ENCODE measurements at places on chromosomes 3 and 15. TPM values are rescaled to one million over a fixed set of nuclear protein-coding genes. Genes with fewer than 3 reads are reported as not detected.
A peak's percentile ranks its signal among the peaks of the same experiment; 100 is the strongest.

GRCh38 chr3:144650380-144650779 lies 678.8 kb downstream of the DIPK2A start:
- DNase-seq = no peak

DNA sequence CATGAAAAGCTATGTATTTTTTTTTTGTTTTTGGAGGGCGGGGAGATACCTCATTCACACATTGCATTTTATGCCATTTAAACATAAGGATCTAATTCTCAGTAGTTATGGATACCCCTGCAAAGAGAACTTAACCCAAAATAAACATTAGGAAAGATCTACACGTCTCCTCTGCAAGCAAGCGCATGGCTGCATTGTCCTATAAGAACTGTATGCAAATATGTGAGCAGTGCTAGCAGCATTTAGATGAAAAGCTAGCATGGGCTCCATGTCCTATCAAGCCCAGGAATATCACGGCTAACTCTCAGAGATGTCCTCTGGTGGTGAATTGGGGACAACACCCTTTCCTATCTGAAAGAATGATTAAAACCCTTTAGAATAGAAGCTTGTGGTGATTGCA lies 292.8 kb downstream of the MEX3B start:
- DNase-seq = no peak

DNA sequence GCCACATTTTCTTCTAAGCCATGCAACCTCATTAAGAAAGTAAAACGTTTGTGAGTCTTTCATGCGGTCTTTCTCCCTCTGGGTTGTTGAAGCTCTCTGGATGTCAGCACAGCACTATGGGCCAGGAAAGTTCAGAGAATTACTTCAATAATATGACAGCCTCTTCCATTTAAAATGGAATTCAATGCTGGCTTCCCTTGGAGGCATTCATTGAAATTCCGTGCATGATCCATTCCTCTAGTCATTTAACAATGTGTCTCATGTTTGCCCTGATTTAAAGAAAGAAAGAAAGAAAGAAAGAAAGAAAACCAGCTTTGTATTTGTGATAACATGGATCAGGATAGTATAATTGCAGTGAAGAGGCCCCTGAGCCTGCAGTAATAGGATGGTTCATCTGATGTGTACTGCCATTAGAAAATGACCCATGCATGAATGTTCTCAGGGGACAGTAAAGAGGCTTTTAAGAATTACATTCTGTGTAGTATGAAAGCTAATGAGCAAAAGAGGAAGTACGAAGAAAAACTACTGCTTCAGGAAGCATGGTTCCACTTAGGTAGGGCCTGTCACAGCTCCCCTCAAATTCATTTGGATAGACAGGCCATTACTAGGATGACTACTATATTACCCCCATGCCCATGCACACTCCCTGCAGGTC lies 146.0 kb downstream of the ARPP21 start:
- DNase-seq = no peak

DNA sequence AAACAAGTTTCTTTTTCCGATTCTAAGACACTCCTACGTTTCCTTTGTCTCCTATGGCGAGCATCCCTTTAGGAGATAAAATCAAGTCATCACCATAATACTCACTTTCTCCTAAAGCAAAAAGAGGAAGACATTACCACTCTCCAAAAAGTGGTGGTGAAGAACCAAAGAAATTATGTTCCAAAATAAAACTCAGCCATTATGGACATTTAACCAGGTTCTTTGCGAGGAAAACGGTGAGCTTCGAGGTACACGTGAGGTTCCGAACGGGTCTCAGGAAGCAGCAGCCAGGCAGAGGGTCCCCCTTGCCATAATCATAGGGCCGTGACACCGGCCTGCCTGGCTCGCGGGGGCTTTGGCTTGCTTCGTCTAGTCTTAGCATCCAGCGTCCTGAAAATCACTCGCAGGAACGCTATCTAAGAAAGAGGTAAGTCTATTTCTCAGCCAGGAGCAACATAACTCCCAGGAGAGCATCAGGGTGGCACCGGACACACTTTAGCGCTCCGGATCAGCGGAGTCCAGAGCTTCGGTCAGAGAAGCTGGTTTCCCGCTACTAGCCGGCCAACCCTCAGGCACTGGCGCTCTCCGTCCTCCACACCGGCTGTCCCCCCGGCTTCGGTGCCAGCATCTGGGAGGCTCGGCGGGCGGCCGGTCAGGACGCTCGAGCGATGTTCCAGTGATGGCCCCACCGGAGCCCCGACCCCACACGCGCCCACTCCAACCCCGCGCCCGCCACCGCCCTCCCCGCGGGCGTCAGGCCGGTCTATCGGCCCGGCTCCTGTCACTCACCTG lies 581 bp downstream of the IP6K1 start:
- DNase-seq = peak; percentile 35

DNA sequence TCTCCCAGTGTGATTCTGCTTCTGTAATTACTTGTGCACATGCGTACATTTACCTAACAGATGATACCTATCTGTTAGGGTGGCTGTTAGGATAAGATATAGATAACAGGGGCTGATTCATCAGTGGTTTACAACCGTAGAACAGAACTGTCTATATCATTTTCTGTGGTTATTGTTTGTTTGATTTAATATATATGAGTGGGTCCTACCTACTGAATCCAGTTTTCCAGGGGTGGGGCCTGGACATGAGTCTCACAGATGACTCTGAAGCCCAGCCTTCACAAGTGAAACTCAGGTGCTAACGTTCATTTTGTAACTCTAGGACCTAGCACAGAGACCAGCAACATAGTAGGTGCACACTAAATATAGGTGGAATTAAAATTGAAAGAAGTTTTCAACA lies 10.4 kb upstream of the ACAP2 start:
- no peak for DNase-seq

- no peak for DNase-seq
Measured at GRCh38 chr15:83472797-83473196, 25.7 kb downstream of the SH3GL3 start.

GRCh38 chr3:167780214-167780883 lies 44.8 kb downstream of the SERPINI1 start:
- no peak for DNase-seq

The GABRR3 gene
- not detected for total RNA-seq

The FEZF2 gene
- not detected for total RNA-seq

Data from uterus (tissue), 4 donors.